ENCODE measurements at places on chromosomes 16 and 17. TPM values are rescaled to one million over a fixed set of nuclear protein-coding genes. Genes with fewer than 3 reads are reported as not detected.

Gene PTX4
- not detected for total RNA-seq

Gene KRT25
- total RNA-seq = not detected

Gene TIMP2
- 0.35 TPM for total RNA-seq

Gene KCNJ16
- total RNA-seq = not detected

Gene GNGT2
- 40.3 TPM for total RNA-seq

Gene DNASE1L2
- total RNA-seq = 0.33 TPM

DNA sequence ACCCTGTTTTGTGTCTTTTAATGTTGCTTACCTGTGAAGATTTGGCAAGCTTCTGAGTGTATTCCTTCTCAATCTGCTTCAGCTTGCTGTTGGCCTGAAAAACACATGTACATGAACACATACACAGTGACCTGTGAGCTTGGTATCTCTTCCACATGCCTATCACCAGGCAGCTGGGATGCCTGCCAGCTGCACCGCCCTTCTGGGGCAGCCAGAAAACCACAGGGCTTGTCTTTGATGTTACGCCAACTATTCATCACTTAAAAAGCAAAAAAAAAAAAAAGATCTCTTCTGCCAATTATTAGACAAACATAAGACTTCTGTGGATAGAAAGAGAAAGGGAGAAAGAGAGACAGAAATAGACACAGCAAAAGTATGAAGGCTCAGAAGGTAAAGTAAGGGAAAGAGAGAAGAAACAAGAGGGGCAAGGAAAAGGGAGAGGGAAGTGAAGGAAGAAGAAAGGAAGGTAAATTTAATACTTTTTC, 189.2 kb upstream of the AXIN2 start:
- DNase-seq = peak; percentile 63

- DNase-seq = peak; percentile 23
Observed at GRCh38 chr17:37607637-37608331, 1.4 kb downstream of the SYNRG start.

- DNase-seq = no peak
Observed at GRCh38 chr17:64788286-64789060, 126.4 kb upstream of the SMURF2 start.

DNA sequence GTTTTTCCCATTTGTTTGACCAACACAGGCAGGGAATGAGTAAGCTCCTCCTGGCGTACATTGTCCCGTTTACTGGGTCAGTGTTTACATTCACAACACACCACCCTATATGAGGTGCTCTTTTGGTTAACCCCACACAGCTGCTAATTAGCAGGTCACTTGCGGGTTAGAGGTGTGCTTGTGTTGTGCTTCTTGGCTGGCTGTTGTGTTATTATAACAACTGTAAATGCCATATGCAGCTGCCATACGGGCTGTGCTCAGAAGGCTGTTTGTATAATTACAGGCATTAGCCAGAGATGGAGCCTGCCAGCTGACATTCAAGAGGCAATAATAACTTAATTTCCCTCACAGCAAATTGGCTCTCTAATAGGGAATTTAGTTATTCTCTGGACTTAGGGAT, 205.1 kb upstream of the ELAC2 start:
- DNase-seq = no peak

- no peak for DNase-seq
Observed at GRCh38 chr16:72974142-72974769, 73.7 kb downstream of the ZFHX3 start.

DNA sequence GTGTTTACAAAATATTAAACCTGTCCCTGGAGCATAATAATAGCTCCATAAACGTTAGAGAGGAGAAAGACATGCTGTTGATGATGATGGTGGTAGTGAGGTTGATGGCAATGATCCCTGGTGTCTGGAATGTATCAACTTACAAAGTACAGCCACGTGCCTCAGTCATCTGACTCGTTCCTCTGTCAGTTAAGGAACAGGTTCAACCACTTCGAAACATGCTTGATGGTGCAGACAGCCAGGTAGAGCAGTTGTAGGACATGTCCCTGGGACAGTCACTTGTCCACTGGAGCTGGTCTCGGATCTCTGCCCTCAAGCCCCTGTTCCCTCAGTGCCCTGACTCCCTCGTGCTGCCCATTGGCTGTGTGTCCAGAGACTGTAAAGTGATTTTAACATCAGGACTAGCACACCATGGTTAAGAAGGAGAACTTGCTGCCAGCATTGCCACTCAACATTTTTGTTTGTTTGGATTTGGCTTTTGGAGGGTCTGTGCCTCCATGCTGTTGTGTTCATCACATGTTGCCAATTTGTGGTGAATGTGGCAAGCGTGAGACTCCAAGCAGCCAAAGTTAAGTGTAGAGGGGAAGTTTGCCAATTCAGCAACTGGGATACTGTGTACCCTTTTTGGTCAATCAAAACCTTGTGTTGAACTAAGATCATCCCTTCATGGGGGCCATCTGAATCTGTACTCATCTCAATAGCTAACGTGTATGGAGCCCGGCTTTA, 16.3 kb upstream of the SALL1 start:
- no peak for DNase-seq

- no peak for DNase-seq
Observed at GRCh38 chr16:57945740-57946138, 25.2 kb downstream of the CNGB1 start.

DNA sequence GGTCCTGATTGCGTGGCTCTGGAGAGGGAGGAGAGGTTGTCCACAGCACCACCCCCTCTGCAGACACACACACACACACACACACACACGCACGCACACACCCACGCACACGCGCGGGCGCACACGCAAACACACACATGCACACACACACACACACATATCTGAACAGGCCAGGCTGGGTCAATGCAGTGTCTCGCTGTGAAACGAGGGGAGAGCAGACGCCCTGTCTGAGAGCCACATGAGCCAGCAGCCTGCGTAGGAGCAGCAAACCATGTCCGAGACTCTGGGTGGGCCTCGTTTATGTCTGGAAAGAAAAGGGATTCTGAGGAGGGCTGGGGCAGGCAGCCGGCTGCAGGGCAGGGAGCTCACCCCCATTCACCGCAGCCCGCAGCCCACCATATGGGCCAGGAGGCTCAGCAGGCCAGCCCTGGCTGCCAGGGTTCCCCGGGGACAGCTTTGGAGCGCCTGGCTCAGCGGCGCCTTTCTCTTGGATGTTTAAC, 93.3 kb upstream of the TNRC6C start:
- no peak for DNase-seq

GRCh38 chr17:30477774-30478115, 537 bp downstream of the GOSR1 start:
- DNase-seq = peak; percentile 11

DNA sequence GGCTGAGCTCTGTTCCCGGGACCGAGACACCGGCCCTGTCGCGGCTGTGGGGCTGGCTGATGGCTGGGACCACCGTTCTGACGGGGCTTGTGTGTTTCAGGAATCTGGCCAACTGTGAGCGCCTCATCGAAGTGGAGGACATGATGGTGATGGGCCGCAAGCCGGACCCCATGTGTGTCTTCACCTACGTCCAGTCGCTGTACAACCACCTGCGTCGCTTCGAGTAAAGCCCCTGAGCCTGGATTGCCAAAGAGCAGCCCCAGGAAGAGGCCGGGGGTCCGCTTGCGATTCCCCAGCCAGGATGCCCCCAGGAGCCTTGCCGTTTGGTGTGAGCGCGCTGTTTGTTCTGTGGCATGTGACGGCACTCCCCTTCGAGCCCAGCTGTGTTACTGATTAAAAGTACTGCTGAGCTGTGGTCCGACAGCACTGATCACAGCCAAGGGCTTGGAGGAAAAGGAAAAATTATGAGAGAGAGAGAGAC, 23.0 kb downstream of the SMTNL2 start:
- DNase-seq = no peak

DNA sequence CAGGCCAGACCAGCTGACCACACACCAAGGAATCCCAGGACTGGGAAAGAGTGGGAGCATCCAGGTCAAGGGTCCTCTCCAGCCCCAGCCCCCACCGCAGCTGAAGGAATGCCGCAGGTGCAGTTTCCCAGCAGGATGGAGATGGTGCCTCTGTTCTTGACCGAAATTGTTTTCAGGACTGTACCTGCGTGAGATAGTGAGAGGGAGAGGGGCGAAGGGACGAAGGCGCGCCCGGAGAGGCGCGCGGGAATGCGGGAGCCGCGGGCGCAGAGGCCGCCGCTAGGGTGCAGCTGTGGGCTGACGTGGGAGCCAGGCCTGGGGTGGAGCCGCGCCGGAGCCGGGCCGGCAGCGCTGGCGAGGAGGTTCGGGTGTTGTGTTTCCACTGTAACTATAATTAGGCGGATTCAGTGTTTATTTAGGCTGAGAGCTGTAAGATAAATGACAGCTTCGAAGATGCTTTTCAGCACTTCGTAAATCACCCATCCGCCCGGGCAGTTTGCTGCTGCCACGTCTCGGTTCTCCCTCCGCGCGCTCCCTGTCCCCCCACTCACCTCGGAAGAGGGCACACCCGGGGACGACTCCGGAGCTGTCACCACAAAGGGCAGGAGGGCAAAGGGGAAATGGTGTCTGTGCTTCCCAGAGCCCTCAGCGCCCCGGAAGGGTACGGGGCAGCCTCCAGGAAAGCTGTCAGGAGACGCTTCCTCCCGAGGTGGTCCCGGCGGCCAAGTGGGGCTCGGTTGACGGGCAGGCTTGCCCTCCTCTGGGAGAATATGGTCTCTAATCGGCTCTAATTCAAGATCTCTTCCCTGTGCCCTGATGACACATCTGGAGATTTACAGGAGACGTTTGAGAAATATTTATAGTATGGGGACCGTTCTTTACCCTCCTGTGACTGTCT, 38.2 kb downstream of the HOXB1 start:
- peak; percentile 74 for DNase-seq

DNA sequence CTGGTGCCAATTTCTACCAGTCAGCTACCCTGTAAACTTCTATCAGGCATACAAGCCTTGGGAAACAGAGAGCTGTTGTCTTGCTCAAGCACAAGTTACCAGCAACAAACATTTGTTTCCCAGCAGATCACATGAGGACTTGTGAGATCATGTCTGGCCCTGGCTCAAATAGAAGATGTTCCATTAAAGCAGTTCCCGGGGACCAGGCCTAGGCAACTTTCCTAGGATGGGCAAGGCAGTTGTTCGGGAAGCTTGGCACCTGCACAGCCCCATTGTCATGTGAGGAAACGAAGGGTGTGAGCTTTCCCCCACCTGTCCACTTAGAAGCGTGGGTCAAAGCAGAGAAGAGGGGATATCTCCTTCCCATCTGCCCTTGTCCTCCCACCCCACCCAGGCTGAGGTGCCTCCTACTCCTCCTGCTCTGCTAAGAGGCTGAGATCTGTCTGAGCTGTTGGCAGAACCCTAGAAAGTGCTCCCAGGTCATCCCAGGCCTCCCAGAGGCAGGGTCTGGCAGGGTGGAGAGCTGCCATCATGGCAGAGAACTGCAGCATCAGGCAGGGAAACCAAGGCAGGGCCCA, 11.2 kb upstream of the SLC47A2 start:
- DNase-seq = no peak
